ENCODE measurements at places on chromosomes 3 and 15.
A peak's percentile ranks its signal among the peaks of the same experiment; 100 is the strongest.

DNA sequence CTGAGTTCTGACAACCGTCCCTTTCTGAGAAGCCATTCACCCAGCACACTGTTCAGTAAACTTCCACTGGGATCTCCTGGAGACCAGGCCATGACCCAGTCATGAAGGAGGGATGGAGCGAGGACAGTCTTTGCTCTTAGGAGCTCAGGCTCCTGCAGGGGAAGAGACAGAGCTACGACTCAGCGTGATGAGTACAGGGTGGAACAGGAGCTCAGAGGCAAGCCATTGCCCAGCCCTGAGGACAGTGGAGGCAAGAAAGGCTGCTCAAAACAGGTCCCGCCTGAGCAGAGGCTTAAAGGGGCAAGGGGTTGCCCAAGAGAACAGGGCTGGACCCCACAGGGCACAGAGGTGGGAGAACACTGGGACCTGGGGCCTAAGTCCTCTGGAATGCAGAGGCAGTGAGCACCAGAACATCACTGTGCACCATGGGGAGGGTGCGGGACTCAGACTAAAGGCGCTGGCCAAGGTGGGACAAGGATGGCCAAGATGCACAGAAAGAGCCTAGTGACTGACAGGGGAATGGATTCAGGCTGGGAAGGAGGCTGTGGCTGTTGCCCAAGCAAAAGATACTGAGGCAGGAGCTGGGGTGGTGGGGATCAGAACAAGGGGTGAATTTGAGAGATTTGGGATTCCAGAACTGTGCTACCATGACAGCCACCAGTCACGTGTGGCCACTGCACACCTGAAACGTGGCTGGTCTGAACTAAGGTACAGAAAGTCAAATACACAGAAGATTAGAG is 25.8 kb downstream of the TMEM43 start:
- no peak overlapping the region for H3K4me3 ChIP-seq
- DNase-seq, result no peak
- H3K4me1 ChIP-seq, result peaks cover 4% of the 10 kb centered on the region
- peaks cover 4% of the 10 kb centered on the region for H3K27me3 ChIP-seq

DNA sequence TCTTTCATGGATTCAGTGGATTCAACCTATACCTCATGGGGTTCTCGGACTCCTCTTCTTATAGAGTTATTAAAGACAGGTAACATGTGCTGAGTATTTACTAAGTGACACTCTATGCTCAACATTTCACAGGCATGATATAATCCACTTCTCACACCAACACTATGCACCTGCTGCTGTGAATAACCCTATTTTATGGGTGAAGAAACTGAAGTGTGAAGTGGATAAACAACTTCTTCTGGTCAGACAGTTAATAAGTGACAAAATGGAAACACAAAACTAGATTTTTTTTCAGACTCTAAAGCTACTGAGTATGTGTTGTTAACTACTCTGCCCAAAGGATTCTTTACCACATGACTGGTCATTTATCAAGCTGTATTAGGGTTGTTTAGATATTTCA is 403.5 kb downstream of the DIPK2A start:
- no peak for DNase-seq
- H3K36me3 ChIP-seq, result no peaks in the 10 kb centered on the region
- H3K4me3 ChIP-seq, result no peak overlapping the region
- no peak overlapping the region for H3K27ac ChIP-seq

DNA sequence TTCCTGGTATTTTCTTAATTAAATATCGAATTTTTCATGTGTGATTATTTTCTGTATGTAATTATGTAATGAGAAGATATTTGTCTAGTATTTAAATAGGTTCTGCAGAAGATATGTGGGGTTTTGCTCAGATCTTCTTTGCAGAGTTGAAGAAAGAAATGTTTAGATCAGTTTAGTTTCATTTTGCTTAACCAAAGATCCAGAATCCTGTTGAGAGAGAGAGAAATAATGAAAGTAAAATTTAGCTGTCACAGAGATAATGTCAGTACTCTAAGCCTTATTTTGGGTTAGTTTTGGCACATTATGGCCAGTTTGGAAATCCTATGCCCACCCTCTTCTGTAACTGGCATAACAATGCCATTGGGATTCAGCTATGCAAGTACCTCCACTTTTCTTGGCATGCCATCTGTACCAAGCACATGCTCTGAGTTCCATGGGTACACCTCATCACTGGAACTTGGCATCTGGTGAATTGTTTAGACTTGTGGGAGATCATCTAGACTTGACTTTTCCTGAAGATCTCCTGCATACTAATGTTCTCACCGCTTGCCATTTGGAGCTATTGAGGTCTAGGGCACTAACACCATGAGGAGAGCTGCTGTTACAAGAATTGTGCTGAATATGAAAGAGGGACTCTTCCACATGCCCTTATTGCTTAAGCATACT is 30.9 kb downstream of the PLSCR1 start:
- H3K27me3 ChIP-seq, result no peaks in the 10 kb centered on the region
- no peak overlapping the region for H3K27ac ChIP-seq
- H3K4me1 ChIP-seq, result no peaks in the 10 kb centered on the region

GRCh38 chr3:64856977-64857516 is 169.2 kb upstream of the ADAMTS9 start:
- no peak for DNase-seq
- H3K27ac ChIP-seq, result no peak overlapping the region

DNA sequence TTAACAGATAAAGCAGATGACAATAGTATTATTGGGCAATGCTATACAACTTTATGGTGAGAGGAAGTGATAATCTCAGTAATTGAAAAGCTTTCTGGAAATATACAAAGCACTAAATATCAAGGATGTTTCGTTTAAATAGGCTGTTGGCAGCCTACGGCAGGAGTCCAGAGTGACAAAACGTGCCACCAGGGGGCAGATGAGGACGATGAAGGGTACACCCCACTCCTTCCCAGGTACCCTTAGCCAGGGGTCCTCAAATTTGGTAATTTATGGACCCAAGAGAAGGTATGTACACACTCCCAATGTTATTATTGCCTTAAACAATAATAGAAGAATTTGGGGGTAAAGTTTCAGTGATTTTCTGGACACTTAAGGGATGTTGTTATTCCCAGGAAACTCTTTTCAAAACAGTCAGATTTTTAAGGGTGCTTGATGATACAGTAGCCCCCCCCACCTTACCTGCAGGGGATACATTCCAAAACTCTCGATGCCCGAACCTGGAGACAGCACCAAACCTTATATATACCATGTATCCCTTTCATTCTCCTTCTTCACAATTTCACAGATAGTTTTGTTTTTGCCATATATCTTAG is 1.4 kb upstream of the MAGEL2 start:
- DNase-seq, result peak; percentile 84
- H3K27ac ChIP-seq, result no peak overlapping the region
- H3K27me3 ChIP-seq, result peaks cover 9% of the 10 kb centered on the region
- H3K36me3 ChIP-seq, result no peaks in the 10 kb centered on the region

DNA sequence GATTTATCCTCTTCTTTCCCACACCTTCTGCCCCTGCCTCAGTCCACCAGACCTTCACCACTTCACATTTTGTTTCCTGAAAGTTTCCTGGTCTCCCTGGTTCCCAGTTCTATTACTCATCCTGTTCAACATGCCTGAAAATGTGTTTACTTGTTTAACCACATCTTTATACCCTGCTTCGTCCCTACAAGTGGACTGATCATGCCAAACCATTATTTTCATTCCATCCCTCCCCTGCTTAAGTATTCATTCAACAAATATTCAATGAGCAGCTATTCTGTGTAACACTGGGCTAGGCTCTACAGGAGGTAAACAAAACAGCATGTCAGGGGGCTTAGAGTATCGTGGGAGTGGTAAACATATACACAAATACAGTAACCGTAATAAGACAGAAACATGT is 5.5 kb downstream of the MYO5A start:
- no peak overlapping the region for H3K4me3 ChIP-seq
- peaks cover 6% of the 10 kb centered on the region for H3K4me1 ChIP-seq
- H3K27ac ChIP-seq, result no peak overlapping the region
- H3K36me3 ChIP-seq, result no peaks in the 10 kb centered on the region

- H3K4me1 ChIP-seq, result peaks cover 9% of the 10 kb centered on the region
- H3K27ac ChIP-seq, result no peak overlapping the region
- H3K27me3 ChIP-seq, result peaks cover 4% of the 10 kb centered on the region
- no peaks in the 10 kb centered on the region for H3K36me3 ChIP-seq
- no peak for DNase-seq
- H3K4me3 ChIP-seq, result no peak overlapping the region
Measured at GRCh38 chr15:63517628-63518027, 13.2 kb downstream of the USP3 start.

- H3K27ac ChIP-seq, result no peak overlapping the region
- peaks cover 2% of the 10 kb centered on the region for H3K27me3 ChIP-seq
- no peak overlapping the region for H3K4me3 ChIP-seq
- no peaks in the 10 kb centered on the region for H3K4me1 ChIP-seq
- H3K36me3 ChIP-seq, result no peaks in the 10 kb centered on the region
Measured at GRCh38 chr3:125670945-125671344, 75.6 kb upstream of the OSBPL11 start.

GRCh38 chr15:48644467-48644826 is 1.1 kb downstream of the FBN1 start:
- DNase-seq, result no peak
- H3K4me3 ChIP-seq, result peak overlapping the region; percentile 80
- no peak overlapping the region for H3K27ac ChIP-seq
- H3K36me3 ChIP-seq, result no peaks in the 10 kb centered on the region

GRCh38 chr15:88932271-88932874 is 19.2 kb upstream of the MFGE8 start:
- DNase-seq, result no peak
- H3K4me3 ChIP-seq, result no peak overlapping the region
- H3K27ac ChIP-seq, result no peak overlapping the region
- H3K27me3 ChIP-seq, result peaks cover 1% of the 10 kb centered on the region
- no peaks in the 10 kb centered on the region for H3K4me1 ChIP-seq
- peaks cover 13% of the 10 kb centered on the region for H3K36me3 ChIP-seq

DNA sequence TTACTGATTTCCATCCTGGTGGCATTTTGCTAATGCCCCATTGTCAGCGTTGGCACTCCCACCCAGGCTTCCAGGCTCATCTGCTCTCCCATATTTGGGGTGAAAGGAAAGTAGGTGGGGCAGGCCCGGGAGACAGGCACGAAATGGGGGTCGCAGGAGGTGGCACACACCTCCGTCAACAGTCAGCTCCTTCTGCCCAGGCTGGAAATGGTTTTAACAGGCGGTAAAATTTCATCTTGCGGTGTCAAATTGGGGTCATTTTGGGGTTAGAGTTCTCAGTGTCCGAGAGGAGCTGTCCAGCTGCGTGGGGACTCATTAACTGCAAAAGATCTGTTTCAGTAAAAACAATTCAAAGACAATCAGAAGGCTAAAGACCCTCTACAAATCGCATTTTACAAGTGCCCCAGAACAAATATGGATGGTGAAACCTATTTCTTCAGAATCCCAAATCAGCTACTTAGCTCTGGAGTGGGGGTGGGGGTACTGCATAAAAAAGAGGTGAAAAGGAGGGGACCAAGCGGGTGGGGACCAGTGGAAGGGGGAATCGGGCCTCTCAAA is 4.2 kb upstream of the MEIS2 start:
- H3K27ac ChIP-seq, result no peak overlapping the region
- DNase-seq, result no peak
- H3K36me3 ChIP-seq, result no peaks in the 10 kb centered on the region
- peaks cover 9% of the 10 kb centered on the region for H3K4me1 ChIP-seq
- no peak overlapping the region for H3K4me3 ChIP-seq

- no peak overlapping the region for H3K4me3 ChIP-seq
- H3K27ac ChIP-seq, result no peak overlapping the region
- H3K27me3 ChIP-seq, result no peaks in the 10 kb centered on the region
- H3K4me1 ChIP-seq, result no peaks in the 10 kb centered on the region
Measured at GRCh38 chr3:130077636-130078035, 4.0 kb upstream of the ALG1L2 start.

GRCh38 chr3:57749542-57749941 is 6.6 kb upstream of the SLMAP start:
- no peaks in the 10 kb centered on the region for H3K36me3 ChIP-seq
- no peak for DNase-seq
- no peaks in the 10 kb centered on the region for H3K27me3 ChIP-seq
- H3K27ac ChIP-seq, result no peak overlapping the region
- no peak overlapping the region for H3K4me3 ChIP-seq
- H3K4me1 ChIP-seq, result peaks cover 1% of the 10 kb centered on the region

- H3K27ac ChIP-seq, result no peak overlapping the region
- peaks cover 5% of the 10 kb centered on the region for H3K4me1 ChIP-seq
- peaks cover 22% of the 10 kb centered on the region for H3K36me3 ChIP-seq
- H3K27me3 ChIP-seq, result peaks cover 5% of the 10 kb centered on the region
Measured at GRCh38 chr3:42228796-42229195, 37.2 kb downstream of the CCK start.

- no peaks in the 10 kb centered on the region for H3K36me3 ChIP-seq
- H3K4me3 ChIP-seq, result no peak overlapping the region
- H3K27me3 ChIP-seq, result peaks cover 4% of the 10 kb centered on the region
- no peak overlapping the region for H3K27ac ChIP-seq
- DNase-seq, result no peak
Measured at GRCh38 chr15:68415501-68416157, 16.3 kb downstream of the ITGA11 start.
